ENCODE measurements at places on chromosomes 2 and 18. TPM values are rescaled to one million over a fixed set of nuclear protein-coding genes. Genes with fewer than 3 reads are reported as not detected.

DNA sequence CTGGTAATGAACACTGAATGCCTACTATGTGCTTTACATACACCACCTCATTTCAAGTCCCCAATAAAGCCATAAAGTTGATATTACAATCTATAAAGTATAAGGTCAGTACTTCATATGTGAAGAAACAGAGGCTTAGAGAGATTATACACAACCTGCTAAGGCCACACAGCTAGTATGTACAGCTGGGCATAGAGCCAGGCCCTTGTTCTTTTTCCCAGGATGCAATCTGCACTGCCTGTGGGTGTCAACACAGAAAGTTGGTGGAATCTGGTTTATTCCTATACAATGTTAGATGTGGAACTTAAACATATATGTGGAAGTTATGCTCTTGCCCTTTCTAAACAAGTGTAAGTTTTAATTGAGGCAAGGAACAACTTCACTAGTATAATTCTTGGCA lies 32.8 kb downstream of the INSIG2 start:
- no peak overlapping the region for H3K27ac ChIP-seq
- DNase-seq = no peak
- peaks cover 8% of the 10 kb centered on the region for H3K27me3 ChIP-seq
- H3K36me3 ChIP-seq = no peaks in the 10 kb centered on the region
- no peak overlapping the region for H3K4me3 ChIP-seq

- no peak overlapping the region for H3K4me3 ChIP-seq
- H3K27me3 ChIP-seq = peaks cover 3% of the 10 kb centered on the region
These were observed 100.4 kb upstream of the SMAD2 start for GRCh38 chr18:48030616-48031480.

DNA sequence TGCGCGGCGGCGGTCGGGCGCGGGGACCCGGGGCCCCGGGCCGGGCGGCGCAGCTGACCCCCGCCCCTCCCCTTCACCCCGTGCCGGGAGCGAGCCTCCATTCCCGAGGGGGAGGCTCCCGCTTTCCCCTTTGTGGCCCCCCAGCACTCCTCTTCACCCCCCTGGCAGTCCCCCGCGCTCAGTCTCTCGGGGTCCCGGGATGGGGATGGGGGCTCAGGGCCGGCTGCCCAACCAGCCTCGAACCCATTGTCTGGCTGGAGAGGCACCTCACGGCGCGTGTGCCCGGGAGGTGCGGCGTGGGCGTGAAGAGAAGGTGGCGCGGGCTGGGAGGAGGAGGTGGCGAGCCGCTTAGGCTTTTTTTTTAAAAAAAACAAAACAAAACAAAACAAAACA lies 748 bp downstream of the FMNL2 start:
- no peak overlapping the region for H3K27ac ChIP-seq
- H3K27me3 ChIP-seq = peaks cover 63% of the 10 kb centered on the region
- H3K36me3 ChIP-seq = peaks cover 1% of the 10 kb centered on the region
- H3K4me3 ChIP-seq = no peak overlapping the region
- H3K4me1 ChIP-seq = peaks cover 8% of the 10 kb centered on the region
- no peak for DNase-seq

DNA sequence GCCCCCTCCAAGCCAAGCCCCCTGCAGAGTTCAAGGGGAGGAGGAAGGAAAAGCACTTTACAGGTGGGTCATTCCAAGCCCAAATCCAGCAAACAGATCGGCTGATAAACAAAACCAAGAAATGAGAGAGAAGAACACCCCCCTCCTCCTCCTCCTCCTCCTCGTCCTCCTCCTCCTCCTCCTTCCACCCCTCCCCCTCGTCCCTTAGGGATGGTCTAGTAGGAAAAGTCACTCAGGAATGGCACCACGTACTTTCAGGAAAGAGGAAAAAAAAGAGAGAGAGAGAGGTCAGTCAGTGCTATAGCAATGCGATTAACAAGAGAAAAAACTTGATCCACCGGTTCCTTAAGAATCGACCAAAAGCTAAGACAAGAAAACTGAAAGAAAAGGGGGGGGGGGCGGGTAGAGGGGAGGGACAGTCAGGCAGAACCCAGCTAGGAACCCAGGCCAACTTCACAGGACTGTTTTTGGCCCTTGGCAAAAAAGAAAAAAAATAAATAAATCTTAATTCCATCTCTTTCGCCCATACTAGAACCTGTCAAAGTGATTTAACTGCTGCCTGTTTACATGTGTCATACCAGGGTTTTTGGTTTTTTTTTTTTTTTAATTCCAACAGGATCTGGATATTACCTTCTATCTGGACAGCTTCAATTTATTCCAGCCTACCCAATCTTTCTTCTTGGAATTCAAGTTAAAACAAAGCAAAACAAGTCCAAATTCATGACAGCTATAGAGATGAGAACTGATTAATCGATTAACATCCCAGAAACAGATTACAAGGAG lies 906 bp downstream of the IKZF2 start:
- no peak for DNase-seq
- peak overlapping the region; percentile 90 for H3K4me3 ChIP-seq
- H3K27ac ChIP-seq = peak overlapping the region; percentile 85

DNA sequence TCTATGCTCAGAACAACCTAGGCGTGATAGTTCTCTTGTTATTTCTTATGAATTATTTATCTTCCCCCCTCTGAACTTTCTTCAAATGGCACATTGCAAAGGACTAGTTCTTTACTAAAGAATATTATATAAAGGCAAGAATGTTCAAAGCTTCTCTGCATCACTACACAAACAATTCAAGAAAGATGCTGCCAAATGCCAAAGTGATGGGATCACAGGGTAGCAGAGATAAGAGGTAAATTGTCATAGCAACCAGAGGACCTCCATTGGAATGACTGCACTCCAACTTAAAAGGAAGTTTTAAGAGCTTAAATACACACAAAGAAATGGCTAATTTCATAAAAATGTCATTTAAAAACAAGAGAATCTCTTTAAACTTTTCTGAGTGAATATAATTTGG lies 72.8 kb downstream of the AQP4 start:
- DNase-seq = no peak
- no peaks in the 10 kb centered on the region for H3K4me1 ChIP-seq
- H3K36me3 ChIP-seq = no peaks in the 10 kb centered on the region
- H3K4me3 ChIP-seq = no peak overlapping the region
- no peaks in the 10 kb centered on the region for H3K27me3 ChIP-seq

GRCh38 chr2:47257946-47258348 lies 102.8 kb upstream of the STPG4 start:
- H3K4me1 ChIP-seq = peaks cover 2% of the 10 kb centered on the region
- DNase-seq = no peak
- no peaks in the 10 kb centered on the region for H3K36me3 ChIP-seq
- no peak overlapping the region for H3K4me3 ChIP-seq
- no peaks in the 10 kb centered on the region for H3K27me3 ChIP-seq
- no peak overlapping the region for H3K27ac ChIP-seq

GRCh38 chr2:144320491-144320890 lies 199.4 kb downstream of the ZEB2 start:
- peak; percentile 82 for DNase-seq
- H3K27me3 ChIP-seq = no peaks in the 10 kb centered on the region
- peaks cover 67% of the 10 kb centered on the region for H3K36me3 ChIP-seq
- H3K4me3 ChIP-seq = peak overlapping the region; percentile 52
- H3K27ac ChIP-seq = peak overlapping the region; percentile 80

DNA sequence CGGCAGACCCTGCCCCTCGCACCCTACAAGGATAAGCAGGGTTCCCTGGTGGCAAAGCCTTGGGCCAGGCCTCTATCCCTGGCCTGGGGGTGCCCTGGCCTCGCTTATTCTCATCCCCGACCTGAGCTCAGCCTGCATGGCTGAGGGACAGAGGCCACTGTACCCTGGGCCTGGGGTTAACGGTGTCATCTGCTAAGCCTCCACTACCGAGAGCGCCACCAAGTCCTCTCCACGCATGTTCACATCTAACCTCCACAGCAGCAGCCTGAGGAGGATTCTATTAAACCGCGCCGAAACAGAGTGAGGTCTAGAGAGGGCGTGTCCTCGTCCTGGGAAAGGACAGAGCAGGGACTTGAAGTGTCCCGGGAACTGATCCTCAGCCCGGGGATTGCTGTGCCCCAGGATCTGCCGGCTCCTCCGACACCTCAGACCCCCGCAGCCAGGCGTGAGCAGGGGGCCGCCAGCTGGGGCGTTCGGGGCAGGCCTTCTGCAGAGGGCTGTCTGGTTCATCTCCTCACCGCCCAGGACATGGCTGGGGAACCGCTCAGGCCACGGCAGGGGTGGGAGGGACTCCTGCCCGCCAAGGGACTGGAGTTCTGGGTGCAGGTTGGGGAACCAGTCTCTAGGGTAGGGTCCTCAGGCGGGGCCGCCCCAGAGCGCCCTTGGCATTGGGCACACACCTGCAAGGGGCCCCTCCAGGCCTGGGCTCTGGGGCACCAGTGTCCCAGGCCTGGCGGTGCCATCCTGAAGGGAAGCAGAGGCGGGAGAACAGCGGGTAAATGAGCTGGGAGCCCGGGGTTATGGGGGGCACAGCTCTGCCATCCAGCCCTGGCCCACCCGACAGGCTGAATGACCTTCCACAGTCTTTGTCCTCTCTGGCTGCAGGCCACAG lies 68.0 kb upstream of the SMAD7 start:
- H3K4me3 ChIP-seq = no peak overlapping the region
- no peaks in the 10 kb centered on the region for H3K27me3 ChIP-seq
- H3K4me1 ChIP-seq = peaks cover 2% of the 10 kb centered on the region
- no peak overlapping the region for H3K27ac ChIP-seq

DNA sequence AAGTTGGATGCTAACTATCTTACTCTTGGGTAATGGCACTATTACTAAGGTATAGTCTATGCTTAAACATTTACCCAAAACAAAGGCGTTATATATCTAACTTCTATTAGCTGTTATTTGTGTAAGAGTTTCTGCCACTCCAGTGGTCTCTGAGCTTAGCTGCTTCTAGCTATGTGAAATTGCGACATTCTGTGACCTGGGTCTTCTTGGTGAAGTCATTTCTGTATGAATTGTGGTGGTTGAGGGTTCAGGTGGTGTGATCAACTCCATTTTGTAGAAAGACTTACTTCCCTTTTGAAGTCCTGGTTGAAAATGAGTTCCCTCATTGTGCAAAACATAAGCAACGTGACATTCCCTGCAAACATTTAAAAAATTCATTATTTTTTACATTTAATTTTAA lies 221.6 kb downstream of the PIK3C3 start:
- no peak overlapping the region for H3K4me3 ChIP-seq
- no peaks in the 10 kb centered on the region for H3K27me3 ChIP-seq

DNA sequence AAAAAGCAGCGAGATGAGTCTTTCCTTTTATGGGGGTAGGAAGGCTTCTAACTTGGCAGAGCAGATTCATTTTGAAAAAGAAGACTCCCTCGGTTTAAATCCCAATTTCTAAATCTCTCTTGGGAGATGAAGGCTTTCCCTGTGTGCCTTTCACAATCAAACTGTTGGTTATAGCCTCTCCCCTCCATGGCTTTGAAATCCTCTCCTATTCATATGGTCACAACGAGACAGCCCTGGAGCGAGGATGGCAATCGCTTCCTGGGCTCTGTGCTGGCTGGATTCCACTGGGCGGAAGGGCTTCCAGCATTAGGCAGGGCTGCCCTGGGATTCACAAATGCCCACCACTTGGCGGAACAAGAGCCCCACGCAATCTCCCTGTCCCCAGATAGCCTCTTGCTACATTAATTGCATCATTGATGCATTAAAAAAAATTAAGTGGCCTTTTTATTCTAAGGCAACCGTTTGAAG lies 1.6 kb downstream of the CAVIN2 start:
- H3K27ac ChIP-seq = no peak overlapping the region
- no peak for DNase-seq
- peaks cover 74% of the 10 kb centered on the region for H3K27me3 ChIP-seq
- no peak overlapping the region for H3K4me3 ChIP-seq

DNA sequence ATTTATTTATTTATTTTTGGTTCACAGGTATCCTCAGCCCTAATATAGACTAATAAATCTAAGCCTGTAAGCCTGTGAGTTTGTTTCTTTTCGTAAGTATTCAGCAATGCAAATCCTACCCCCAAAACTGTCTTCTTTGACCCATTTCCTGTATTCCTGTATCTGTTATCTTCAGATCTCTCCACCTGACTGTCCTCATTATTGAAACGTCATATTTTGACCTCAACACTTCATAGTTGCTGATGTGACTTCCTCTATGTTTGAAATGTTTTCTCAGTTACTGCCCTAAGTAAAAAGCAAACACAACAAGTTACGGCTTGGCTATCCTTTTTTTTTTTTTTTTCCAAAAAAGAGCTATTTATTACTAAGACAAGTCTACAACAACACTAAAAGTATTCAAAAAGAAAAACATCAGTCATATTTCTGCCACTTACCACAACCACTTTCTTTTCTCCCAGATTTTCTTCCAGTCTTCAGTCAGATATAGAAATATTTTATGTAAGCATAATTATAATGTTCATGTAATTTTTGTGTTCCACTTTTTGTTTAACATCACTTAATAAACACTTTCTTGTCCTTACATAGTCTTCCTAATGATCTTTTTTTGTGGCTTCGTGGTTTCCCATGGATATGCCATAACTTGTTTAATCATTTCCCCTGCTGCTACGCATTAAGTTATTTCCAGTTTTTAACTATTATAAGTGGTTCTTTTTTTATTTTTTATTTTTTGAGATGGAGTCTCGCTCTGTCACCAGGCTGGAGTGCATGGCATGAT lies 45.0 kb upstream of the EML4 start:
- no peaks in the 10 kb centered on the region for H3K27me3 ChIP-seq
- H3K36me3 ChIP-seq = peaks cover 19% of the 10 kb centered on the region
- DNase-seq = no peak

RTP5 gene
- not detected for total RNA-seq

UCN gene
- 2.6 TPM for total RNA-seq

CRYGC gene
- not detected for total RNA-seq

KCNIP3 gene
- not detected for total RNA-seq

ATP8B1 gene
- not detected for total RNA-seq

BOLL gene
- not detected for total RNA-seq
